Gastrocnemius medialis (tissue), 4 donors: ENCODE measurements at places on chromosomes 3 and 15.

- no peak overlapping the region for H3K27ac ChIP-seq
- no peaks in the 10 kb centered on the region for H3K36me3 ChIP-seq
- H3K4me3 ChIP-seq: no peak overlapping the region
- H3K4me1 ChIP-seq: no peaks in the 10 kb centered on the region
Observed at GRCh38 chr3:170992854-170993253, 33.7 kb downstream of the SLC2A2 start.

DNA sequence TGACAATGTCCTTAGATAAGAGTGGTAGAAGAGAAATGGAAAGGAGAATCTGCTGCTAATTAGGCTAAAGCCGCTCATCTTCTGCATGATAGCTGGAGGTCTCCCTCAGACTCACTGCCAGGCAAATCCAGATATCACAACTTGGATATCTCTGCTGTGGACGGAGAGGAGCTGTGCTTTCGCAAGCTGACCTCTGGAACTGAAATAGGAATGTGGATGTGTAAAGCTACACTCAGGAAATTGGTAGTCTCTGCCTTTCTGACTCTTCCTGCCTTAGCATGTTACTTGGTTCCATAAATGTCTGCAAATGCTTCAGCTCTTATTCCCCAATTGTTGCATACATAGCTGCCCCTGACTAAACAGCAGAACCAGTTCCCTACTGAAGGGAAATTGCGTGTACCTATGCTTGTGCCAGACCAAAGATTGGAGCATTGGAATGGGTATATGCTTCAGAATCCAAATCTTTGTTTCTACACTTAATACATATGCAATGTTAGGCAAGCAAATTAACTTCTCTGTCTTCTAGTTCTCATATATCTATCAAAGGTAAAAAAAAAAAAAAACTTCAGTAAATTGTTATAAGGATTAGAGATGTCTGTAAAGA is 74.7 kb upstream of the ROBO2 start:
- no peaks in the 10 kb centered on the region for H3K36me3 ChIP-seq
- no peaks in the 10 kb centered on the region for H3K27me3 ChIP-seq
- H3K4me3 ChIP-seq: no peak overlapping the region
- DNase-seq: no peak
- H3K27ac ChIP-seq: no peak overlapping the region

DNA sequence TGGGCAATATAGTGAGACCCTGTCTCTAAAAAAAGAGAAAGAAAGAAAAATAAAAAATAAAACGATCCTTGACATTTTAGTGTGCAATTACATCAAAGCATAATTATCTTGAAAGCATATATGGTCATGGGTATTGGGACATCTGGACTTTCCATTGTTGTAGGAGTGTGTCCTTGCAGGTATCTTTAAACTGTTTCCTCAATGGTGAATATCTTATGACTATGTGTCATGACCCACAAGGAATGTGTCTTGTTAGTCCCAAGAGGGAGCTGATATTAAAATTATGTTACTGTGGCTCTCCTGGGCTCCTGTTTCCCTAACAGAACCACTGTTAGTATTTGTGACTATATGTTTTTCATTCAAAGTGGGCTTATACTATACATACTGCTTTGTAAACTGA is 26.6 kb downstream of the EIF1B start:
- DNase-seq: no peak
- H3K27me3 ChIP-seq: no peaks in the 10 kb centered on the region
- no peak overlapping the region for H3K4me3 ChIP-seq
- H3K36me3 ChIP-seq: no peaks in the 10 kb centered on the region
- H3K4me1 ChIP-seq: peaks cover 5% of the 10 kb centered on the region

GRCh38 chr3:143237077-143237627 is 117.6 kb downstream of the CHST2 start:
- H3K36me3 ChIP-seq: no peaks in the 10 kb centered on the region
- DNase-seq: no peak
- H3K4me1 ChIP-seq: no peaks in the 10 kb centered on the region
- H3K27ac ChIP-seq: no peak overlapping the region
- no peaks in the 10 kb centered on the region for H3K27me3 ChIP-seq
- no peak overlapping the region for H3K4me3 ChIP-seq

- H3K4me3 ChIP-seq: no peak overlapping the region
- H3K27ac ChIP-seq: no peak overlapping the region
- DNase-seq: no peak
- no peaks in the 10 kb centered on the region for H3K36me3 ChIP-seq
- H3K27me3 ChIP-seq: no peaks in the 10 kb centered on the region
Observed at GRCh38 chr3:195094191-195094921, 176.6 kb downstream of the XXYLT1 start.

- H3K36me3 ChIP-seq: no peaks in the 10 kb centered on the region
- H3K4me1 ChIP-seq: no peaks in the 10 kb centered on the region
- no peak overlapping the region for H3K4me3 ChIP-seq
Observed at GRCh38 chr3:83002869-83003445, 1241.5 kb upstream of the GBE1 start.

GRCh38 chr15:60582370-60583036 is 103.6 kb upstream of the ICE2 start:
- H3K4me1 ChIP-seq: peaks cover 71% of the 10 kb centered on the region
- no peak overlapping the region for H3K4me3 ChIP-seq
- no peaks in the 10 kb centered on the region for H3K27me3 ChIP-seq
- H3K27ac ChIP-seq: peak overlapping the region; percentile 12

- no peak overlapping the region for H3K4me3 ChIP-seq
- no peak for DNase-seq
- H3K27me3 ChIP-seq: no peaks in the 10 kb centered on the region
- H3K36me3 ChIP-seq: peaks cover 6% of the 10 kb centered on the region
- peaks cover 12% of the 10 kb centered on the region for H3K4me1 ChIP-seq
Observed at GRCh38 chr3:37471425-37471824, 297.0 kb upstream of the LRRFIP2 start.

DNA sequence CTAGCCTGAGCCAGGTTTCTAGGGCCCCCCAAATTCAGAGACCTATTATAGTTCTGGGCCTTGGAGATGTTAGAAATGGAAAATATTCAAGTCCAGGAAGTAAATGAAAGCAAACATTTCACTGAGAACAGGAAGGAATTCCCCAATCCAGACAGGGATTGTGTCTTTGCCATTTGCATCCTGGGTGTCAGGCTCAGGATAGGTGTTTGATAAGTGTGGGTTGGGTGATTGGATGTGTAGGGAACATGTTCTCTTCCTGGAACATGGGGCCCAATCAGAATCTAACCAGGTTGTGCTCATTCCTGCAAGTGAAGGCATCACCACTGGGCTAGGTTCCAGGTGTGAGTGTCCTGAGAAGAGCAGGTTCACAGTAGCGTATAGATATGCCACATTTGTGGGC is 14.6 kb upstream of the LRRC2 start:
- H3K27ac ChIP-seq: no peak overlapping the region
- no peaks in the 10 kb centered on the region for H3K36me3 ChIP-seq
- no peaks in the 10 kb centered on the region for H3K4me1 ChIP-seq
- no peak overlapping the region for H3K4me3 ChIP-seq
- no peak for DNase-seq

DNA sequence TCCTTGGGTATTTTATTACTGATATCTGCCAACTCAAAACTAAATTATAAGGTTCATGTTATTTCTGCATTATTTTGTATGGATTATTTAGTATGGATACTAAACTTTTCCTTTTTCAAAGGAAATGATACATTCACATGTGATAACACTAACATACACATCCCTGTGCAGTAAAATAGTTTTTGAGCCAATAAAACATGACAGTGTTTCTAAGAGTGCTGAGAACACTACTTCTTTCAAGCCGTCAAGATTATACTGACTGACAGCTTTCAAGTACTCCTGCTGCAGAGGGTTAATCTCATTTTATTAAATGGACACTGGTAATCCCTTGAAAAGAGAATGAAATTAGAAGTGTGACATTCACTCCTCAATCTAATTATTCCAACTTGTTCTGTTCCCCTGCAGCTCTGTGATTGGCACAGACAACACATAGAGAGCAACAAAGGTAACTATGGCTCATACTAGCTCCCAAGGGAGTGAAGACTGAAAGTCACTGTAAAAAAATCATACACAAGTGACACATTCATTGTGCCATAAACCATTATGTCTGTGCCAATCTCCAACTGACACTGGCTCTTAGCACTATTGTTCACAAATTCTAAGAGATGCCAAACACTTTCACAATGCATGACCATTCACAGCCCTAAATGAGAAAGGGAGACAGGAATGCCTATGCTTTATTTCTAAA is 468.6 kb downstream of the SHQ1 start:
- H3K4me1 ChIP-seq: peaks cover 21% of the 10 kb centered on the region
- no peak for DNase-seq
- H3K27ac ChIP-seq: no peak overlapping the region
- no peaks in the 10 kb centered on the region for H3K27me3 ChIP-seq
- H3K36me3 ChIP-seq: peaks cover 5% of the 10 kb centered on the region

DNA sequence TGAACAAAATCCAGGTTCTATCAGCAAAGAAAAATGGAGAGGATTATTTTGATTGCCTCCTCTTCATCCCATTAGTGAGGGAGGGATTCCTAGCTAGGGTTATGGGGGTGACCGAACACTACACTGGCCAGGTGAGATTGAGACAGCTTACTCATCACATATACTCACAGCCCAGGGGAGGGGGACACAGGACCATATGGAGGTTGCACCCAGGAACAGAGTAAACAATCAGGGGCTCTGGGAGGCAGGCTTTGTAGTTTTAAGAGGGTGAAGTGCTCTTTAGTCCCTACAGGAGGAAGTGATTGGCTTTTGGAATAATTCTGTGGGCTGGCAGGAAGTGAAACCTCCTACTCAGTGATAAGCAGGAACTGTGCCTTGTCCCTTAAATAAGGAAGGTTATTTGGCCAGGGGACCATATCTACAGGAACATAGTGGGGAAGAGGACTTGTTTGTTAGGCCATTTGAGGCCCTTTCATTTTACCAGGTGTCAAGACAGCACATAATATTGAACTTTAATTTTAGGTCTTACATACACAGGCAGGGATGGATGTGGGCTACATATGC is 17.5 kb upstream of the KCTD6 start:
- H3K27ac ChIP-seq: no peak overlapping the region
- no peak overlapping the region for H3K4me3 ChIP-seq
- H3K4me1 ChIP-seq: peaks cover 10% of the 10 kb centered on the region
- H3K27me3 ChIP-seq: no peaks in the 10 kb centered on the region

DNA sequence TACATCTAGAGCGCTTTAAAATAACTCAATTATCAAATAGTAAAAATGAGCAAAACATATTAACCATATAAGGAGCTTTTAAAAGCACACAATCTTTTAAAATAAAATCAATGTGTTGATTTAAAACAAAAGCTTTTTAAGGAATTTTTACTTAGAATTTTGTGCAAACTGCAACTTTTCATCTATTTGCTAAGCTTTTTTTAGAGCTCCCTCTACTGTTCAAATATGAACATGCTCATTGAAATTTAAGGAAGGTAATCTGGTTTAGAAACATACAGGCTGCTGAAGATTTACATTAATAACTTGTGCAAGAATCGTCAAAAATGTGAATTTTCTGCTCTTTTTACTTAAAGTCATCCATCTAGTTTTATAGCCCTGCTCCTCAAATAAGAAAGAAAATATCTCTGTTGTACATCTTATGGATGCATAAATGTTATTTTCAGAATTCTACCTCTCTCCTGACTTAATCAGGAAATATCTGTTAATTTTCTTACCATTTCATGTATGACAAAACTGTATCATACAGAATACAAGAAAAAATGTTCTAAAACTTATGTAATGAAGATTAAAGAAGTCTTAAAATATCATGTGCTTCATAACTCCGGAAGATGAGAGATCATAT is 469.4 kb upstream of the ROBO2 start:
- H3K27ac ChIP-seq: no peak overlapping the region
- no peaks in the 10 kb centered on the region for H3K36me3 ChIP-seq
- H3K4me1 ChIP-seq: no peaks in the 10 kb centered on the region
- no peaks in the 10 kb centered on the region for H3K27me3 ChIP-seq

- H3K4me1 ChIP-seq: peaks cover 14% of the 10 kb centered on the region
- no peaks in the 10 kb centered on the region for H3K27me3 ChIP-seq
- no peak overlapping the region for H3K4me3 ChIP-seq
Observed at GRCh38 chr3:47006145-47006651, 26.7 kb downstream of the NBEAL2 start.

GRCh38 chr3:180048103-180048502 is 11.4 kb upstream of the PEX5L start:
- H3K27ac ChIP-seq: no peak overlapping the region
- no peaks in the 10 kb centered on the region for H3K36me3 ChIP-seq
- no peaks in the 10 kb centered on the region for H3K27me3 ChIP-seq
- no peaks in the 10 kb centered on the region for H3K4me1 ChIP-seq

GRCh38 chr3:72003936-72004335 is 219.0 kb upstream of the PROK2 start:
- no peaks in the 10 kb centered on the region for H3K4me1 ChIP-seq
- no peaks in the 10 kb centered on the region for H3K36me3 ChIP-seq
- no peak for DNase-seq
- H3K27ac ChIP-seq: no peak overlapping the region
- no peak overlapping the region for H3K4me3 ChIP-seq
- H3K27me3 ChIP-seq: no peaks in the 10 kb centered on the region
